Tibial nerve (tissue), 4 donors: ENCODE measurements at places on chromosomes 12 and 14.
A peak's percentile ranks its signal among the peaks of the same experiment; 100 is the strongest.

- DNase-seq: peak; percentile 33
Measured at GRCh38 chr12:132638541-132639408, 20.2 kb downstream of the P2RX2 start.

- no peak for DNase-seq
Measured at GRCh38 chr12:3281588-3282383, 204.6 kb downstream of the TSPAN9 start.

- DNase-seq: no peak
Measured at GRCh38 chr12:109619002-109619604, 45.5 kb downstream of the MVK start.

- DNase-seq: no peak
Measured at GRCh38 chr14:104120281-104120741, 18.1 kb upstream of the KIF26A start.

GRCh38 chr12:67968321-67968720 is 20.9 kb upstream of the IFNG-AS1 start:
- DNase-seq: no peak

- no peak for DNase-seq
Measured at GRCh38 chr14:72850360-72850759, 43.5 kb downstream of the DPF3 start.

DNA sequence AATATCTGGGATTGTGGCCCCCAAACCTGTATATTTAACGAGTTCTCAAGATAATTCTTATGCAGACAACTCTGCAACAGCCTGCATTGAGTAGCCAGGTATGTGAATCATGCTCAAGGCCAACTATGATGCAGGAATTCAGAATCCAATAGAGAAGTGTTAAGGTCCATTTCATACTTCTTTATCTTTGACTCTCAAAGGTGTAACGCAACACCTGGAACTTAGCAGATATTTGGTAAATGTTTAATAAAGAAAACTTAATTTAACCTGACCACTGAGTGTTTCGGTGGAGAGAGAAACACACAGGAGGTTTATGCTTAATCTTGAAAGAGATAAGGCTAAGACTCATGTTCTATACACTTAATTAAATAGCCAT is 156.5 kb upstream of the PLEKHG7 start:
- no peak for DNase-seq

DNA sequence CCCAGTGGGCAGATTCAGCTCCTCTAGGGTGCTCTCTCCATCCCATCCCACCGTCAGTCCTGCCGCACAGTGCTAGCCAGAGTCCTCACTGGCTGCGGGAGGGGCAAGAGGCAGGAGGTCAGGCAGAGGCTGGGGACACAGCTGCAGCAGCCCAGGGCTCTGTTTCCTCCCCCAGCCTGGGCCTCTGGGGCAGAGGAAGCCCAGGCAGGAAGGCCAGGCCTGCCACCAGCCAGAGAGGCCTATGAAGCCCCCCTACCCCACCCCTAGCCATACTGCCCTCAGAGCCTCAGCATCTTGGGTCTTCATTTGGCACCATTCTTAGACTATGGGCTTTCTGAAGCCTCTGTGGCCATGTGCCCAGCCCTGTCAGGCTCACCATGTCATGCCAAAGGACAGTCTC is 3.4 kb downstream of the ACVRL1 start:
- DNase-seq: no peak

GRCh38 chr12:105256921-105257320 is 20.9 kb upstream of the APPL2 start:
- no peak for DNase-seq
